Stromal cell of bone marrow (primary cell): ENCODE measurements at places on chromosomes 7 and 10.
A peak's percentile ranks its signal among the peaks of the same experiment; 100 is the strongest.

- DNase-seq, result no peak
Observed at GRCh38 chr10:12559578-12560178, 210.3 kb downstream of the CAMK1D start.

- no peak for DNase-seq
Observed at GRCh38 chr10:50470798-50471582, 152.8 kb downstream of the SGMS1 start.

GRCh38 chr7:123782071-123782798, 33.4 kb upstream of the WASL start:
- DNase-seq, result no peak

- DNase-seq, result no peak
Observed at GRCh38 chr10:5450605-5451384, 38.4 kb downstream of the NET1 start.

DNA sequence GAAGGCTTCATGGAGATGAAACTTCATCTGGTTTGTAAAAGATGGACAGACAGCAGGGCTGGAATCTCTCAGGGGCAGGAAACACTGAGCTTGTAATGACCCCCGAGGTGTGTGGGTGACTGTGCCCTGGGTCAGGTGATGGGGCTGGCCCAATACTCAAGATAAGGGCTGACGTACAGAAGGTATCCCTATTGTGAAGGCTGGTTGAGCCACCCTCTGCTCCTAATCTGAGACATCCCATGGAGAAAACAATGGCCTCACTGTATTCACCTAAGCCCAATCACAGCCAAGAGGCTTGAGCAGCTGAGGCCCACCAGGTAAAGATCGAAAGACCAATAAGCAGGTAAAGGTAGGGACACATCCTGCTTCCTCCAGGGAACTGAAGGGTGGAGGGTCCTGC, 34.8 kb upstream of the NUB1 start:
- DNase-seq, result no peak

GRCh38 chr7:129055861-129056464, 1.1 kb upstream of the TNPO3 start:
- no peak for DNase-seq

- DNase-seq, result no peak
Observed at GRCh38 chr10:43557214-43557613, 17.2 kb downstream of the ZNF239 start.

DNA sequence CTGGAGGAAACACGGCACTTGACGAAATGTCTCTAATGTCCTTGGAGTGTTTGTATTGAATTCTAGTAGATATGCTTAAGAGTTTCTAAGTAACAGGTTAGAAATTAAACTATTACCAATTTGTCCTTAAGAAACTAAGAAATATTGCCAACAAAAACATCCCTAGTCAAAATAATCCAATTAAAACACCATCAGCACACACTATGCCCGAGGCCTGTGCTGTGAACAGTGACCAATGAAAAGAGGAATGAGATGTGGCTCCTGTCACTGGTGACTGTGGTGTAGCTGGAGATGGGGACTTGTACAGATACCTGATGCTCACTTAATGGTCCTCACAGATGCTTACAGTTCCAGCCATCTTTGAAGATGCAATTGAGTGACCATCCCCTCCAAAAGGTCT, 651.1 kb downstream of the SORCS3 start:
- DNase-seq, result no peak

DNA sequence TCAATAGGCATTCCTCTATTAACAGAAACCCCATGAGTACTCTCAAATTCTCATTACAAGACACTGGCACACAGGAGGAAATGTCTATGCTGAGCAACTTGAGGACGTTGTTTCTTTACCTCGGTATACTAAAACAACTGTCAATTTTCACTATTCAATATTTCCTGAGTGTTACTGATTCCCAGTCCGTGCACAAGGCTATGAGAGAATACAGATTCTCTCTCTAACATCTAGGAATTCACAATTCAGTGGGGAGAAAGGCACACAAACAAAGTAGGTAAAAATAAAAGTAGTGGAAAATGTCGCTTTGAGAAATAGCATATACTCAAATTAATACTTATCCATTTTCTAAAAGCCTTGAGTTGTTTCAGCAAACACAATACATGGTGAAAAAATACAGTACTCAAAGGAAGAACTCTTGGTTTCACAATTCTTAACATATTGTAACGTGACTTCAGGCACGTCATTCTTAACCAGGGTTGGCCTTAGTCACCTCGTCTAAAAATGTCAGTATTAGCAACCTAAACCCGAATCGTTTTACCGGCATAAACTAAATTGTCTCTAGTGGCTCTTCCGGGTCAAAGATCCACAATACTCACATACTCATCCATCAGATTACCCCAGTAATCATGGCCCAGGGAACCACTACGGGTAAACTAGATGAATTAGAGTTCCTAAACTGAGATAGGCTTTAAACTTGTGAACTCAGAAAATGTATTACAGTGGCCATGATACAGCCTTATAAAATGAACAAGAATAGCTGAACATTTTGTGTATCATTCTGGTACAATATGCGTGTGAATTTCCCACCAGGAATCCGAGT, 1.5 kb downstream of the IPMK start:
- peak; percentile 63 for DNase-seq

DNA sequence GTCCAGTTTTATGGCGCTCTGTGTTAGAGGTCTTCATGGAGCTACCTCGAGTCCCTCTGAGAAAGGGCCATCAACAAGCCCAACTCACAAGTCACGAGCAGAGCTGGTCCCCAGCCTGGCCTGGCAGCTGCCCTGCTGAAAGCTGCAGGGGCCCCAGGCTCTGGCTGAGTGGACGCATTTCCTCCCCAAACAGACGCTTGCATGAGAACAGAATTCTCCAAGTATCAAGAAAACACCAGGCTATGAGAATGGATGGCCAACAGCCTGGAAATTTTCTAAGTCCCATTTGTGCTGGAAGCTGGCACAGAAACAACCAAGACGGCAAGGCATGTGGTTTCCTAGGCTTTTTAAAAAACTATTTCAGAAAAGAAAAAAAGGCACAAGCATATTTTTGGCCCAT, 114.8 kb downstream of the FAM53B start:
- no peak for DNase-seq

GRCh38 chr10:88896994-88897853, 17.2 kb downstream of the STAMBPL1 start:
- DNase-seq, result no peak

GRCh38 chr7:68694656-68695055, 903.6 kb upstream of the AUTS2 start:
- DNase-seq, result no peak

DNA sequence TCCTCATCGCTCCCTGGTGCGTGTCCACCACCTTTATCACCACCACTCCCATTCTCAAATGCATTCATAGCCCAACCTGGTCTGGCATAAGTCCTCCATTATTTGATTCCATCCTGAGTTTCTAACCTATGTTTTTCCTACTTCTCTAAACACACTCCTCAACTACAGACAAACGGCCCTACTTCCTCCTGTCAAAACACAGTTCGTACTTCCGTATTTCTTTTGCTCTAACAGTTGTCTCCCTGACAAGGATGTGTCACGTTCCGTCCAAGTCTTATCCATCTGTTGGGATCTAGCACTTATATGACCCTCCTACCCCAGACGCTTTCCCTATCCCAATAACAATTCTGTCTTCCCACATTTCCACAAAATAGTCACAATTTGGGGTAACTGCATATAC, 46.8 kb downstream of the DOCK4 start:
- DNase-seq, result no peak

GRCh38 chr7:139995017-139995915, 67.5 kb downstream of the PARP12 start:
- DNase-seq, result peak; percentile 40

- no peak for DNase-seq
Observed at GRCh38 chr10:78764436-78764835, 304.3 kb upstream of the ZMIZ1 start.

GRCh38 chr10:97407211-97407951, 6.2 kb upstream of the RRP12 start:
- DNase-seq, result peak; percentile 53

- no peak for DNase-seq
Observed at GRCh38 chr10:95532536-95532935, 28.6 kb downstream of the SORBS1 start.

DNA sequence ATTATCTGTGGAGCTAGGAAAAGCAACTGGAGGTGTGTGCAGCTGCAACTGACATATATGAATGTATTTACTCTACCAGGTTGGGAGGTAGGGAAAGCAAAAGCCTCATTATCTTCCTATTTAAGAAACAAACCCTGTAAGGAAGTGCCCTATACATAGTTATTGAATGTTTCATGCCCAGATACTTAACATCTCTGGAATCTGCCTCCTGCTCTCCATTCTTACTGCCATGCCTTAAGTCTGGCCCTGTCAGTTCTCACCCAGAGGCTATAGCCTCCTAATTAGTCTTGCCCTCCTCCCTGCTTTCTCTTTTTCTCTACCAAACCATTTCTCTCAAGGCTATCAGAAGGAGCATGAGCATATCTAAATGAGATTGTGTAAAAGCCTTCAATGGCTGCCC, 542.6 kb upstream of the LRRN3 start:
- DNase-seq, result no peak
